ENCODE measurements at places on chromosomes 16 and 17. TPM values are rescaled to one million over a fixed set of nuclear protein-coding genes. Genes with fewer than 3 reads are reported as not detected.

The ITPRIPL2 gene
- 11.8 TPM for total RNA-seq

The C16orf92 gene
- total RNA-seq = not detected

The KRTAP3-2 gene
- not detected for total RNA-seq

The ABCA6 gene
- 48.6 TPM for total RNA-seq

The SNAI3 gene
- not detected for total RNA-seq

The XYLT2 gene
- total RNA-seq = 19.4 TPM

The FOXC2 gene
- 0.51 TPM for total RNA-seq

The UBALD2 gene
- 51.5 TPM for total RNA-seq

The CDRT15L2 gene
- not detected for total RNA-seq

The SLC12A3 gene
- 0.33 TPM for total RNA-seq

The SLC52A1 gene
- not detected for total RNA-seq
